ENCODE measurements at places on chromosomes 12 and 14.

DNA sequence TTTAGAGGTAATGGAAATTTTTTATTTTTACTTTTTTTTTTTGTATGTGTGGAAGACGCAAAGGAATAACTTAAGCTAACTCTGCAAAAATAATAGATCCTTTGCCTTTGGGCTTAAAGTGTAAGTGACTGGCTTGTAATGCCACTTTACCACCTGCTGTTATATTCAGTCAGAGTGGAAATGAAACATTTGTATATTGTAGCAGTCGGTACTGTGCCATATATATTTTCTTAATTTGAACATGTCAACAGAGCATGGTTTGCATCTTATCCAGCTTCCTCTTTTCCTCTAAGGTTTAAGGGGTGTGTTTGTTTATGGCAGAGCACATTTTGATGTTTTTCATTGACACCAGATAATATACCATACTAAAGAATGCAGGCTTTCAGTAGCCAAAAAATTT is 176.6 kb downstream of the TRHDE start:
- DNase-seq = no peak

DNA sequence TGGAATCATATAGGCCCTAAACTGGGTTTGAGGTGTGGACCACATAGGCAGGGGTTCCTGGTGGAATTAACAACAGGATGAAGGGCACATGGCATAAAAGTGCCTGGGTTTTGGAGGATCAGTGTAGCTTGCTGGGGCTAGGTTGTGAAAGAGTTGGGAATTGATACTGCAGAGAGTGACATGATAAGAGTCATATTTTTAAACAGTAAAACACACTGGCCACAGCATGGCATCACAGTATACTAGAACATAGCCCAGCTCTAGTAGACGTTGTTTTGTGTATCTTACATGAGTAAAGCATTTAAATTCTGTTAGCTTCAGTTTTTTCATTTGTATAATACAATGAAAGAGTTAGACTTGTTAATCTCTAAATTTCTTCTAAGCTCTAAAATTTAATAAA is 102.0 kb downstream of the POLR3B start:
- DNase-seq = no peak

- DNase-seq = no peak
Observed at GRCh38 chr12:9115731-9116559, at the start of gene A2M. Gene A2M (minus strand): TSS chr12:9115919. CDS start chr12:9115849, 70 bp downstream.

GRCh38 chr12:4137441-4137840 is 136.1 kb upstream of the CCND2 start:
- no peak for DNase-seq

DNA sequence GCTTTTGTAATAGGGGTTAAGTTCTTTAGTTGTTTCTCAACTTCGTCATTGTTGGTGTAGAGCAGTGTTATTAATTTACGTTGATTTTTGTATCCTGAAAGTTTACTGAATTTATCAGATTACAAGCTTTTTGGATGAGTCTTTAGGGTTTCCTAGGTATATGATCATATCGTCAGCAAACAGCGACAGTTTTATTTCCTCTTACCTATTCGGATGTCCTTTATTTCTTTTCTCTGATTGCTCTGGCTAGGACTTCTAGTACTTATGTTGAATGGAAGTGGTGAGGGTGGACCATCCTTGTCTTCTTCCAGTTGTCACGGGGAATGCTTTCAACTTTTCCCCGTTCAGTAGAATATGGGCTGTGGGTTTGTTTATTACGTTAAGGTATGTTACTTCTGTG is 37.8 kb downstream of the AEBP2 start:
- DNase-seq = no peak

DNA sequence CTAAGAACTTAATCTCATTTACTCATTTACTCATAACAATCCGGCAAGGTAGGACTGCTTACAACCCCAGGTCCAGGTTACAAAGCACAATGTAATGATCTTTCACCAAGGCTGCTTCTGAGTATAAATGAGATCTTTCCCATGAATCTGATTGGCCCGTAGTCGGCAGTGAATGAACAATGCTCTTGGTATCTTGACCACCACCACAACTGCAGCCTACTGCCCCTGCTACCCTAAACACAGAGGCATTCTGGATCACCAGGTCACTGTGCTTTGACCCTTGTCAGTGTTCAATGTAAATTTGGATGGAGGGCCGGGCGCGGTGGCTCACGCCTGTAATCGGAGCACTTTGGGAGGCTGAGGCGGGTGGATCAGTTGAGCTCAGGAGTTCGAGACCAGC is 15.9 kb downstream of the FAM181A start:
- DNase-seq = no peak

- DNase-seq = no peak
Observed at GRCh38 chr14:74949859-74950573, 5.4 kb downstream of the PGF start.

DNA sequence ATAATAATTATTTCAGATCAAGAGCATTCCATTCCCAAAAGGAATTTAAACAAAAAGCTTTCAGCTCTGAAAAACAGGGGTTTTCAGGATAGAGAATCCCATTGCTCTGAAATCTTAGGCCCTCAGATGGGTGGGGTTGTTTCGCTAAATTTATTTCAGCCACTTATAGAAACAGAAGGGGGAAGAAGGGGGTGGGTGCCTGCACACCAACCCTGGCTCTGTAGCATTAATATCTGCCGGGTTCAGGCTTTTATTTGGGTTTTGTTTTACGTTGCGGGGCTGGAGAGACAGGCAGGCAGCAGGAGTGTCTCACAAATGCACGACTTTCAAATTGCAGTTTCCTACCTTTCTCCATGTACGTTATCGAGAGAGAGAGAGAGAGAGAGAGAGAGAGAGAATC is 12.5 kb upstream of the ZFP36L1 start:
- DNase-seq = no peak

DNA sequence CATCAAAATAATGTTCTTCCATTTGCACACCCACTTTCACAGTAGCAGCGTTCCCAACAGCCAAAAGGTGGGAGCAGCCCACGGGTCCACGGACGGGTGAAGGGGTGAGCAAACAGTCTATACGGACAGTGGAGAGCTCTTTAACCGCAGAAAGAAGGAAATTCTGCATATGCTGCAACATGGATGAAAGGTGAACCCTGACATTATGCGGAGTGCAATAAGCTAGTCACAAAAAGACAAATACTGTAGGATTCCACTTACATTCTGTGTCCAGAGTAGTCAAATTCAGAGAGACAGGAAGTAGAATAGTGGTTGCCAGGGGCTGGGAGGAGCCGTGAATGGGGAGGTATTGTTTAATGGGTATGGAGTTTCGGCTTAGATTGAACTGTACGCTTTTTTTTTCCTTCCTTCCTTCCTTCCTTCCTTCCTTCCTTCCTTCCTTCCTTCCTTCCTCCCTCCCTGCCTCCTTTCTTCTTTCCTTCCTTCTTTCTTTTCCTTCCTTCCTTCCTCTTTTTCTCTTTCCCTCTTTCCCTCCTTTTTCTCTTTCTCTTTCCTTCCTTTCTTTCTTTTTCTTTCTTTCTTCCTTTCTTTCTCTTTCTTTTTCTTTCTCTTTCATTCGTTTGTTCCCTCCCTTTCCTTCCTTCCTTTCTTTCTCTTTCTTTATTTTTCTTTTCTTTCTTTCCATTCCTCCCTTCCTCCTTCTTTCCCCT is 15.8 kb upstream of the ANKRD9 start:
- peak; percentile 81 for DNase-seq

DNA sequence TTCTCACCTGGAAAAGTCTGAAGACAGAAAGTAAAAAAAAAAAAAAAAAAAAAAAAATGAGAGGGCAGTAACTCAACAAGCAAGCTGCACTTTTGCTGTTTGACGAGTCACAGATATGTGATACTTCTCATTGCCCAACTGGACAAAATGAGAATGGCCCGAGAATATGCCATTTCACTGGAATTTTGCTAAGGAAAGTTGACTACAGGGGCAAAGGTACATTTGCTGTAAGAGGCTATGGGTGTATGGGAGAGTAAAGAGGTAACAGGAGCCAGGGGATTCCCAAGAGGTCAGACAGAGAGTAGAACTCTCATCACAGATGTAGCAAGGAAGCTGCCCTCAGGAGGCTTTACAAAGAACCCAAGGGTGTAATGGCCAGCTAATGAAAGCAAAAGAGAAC is 22.9 kb downstream of the KIF21A start:
- DNase-seq = no peak

DNA sequence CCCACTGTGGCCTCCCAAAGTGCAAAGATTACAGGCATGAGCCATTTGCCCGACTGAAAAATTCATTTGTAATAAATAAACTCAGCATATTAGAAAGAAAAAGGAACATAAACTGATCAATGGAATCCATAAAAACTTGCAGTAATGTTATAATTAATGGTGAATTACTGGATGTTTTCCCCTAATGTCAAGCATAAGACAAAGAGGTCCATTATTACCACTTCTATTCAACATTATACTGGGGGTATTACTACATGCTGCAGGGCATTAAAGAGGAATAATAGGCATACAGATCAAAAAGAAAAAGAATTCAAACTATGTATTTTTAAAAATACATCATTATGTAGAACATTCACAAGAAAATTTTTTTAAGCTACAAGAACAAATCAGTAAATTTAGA is 926.8 kb downstream of the LRFN5 start:
- DNase-seq = no peak

- no peak for DNase-seq
Observed at GRCh38 chr14:58979325-58979724, 209.1 kb upstream of the DAAM1 start.

DNA sequence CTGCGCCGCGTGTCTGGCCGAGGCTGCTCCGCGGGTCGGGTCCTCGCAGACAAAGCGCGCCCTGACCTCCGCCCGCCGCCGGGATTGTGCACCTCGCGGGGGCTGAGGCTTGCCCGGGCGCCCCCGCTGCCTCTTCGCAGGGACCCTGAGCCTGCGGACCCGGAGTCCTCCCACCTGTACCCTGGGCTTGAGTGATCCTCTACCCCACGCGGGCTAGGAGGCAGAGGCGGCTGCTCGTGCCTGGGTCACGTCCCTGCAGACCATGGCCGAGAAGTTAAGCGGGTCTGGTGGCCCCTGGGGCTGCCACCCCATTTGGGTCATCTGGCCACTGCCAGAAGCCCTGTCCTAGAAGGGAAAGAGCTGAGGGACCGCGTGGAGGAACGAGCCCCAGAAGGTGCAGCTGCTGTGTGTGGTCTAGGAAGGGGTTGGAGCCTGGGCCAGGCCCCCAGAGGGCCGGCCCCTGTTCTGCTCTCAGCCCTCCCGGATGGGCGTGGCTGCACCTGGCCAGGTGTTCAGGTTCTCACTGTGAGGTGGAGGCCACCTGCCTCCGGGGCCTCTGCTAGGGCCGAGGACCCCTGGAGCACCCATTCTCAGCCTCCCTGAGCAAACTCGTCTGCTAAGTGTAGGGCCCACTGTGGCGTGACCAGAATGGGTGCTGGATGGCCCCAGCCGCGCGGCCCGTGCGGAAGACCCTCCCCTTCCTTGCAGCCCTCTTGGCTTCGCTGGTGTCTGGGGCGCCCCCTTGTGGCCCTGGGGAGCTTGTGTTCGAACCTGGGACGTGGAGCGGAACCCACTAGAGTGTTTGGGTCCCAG is 49.6 kb downstream of the LRCOL1 start:
- DNase-seq = peak; percentile 81

DNA sequence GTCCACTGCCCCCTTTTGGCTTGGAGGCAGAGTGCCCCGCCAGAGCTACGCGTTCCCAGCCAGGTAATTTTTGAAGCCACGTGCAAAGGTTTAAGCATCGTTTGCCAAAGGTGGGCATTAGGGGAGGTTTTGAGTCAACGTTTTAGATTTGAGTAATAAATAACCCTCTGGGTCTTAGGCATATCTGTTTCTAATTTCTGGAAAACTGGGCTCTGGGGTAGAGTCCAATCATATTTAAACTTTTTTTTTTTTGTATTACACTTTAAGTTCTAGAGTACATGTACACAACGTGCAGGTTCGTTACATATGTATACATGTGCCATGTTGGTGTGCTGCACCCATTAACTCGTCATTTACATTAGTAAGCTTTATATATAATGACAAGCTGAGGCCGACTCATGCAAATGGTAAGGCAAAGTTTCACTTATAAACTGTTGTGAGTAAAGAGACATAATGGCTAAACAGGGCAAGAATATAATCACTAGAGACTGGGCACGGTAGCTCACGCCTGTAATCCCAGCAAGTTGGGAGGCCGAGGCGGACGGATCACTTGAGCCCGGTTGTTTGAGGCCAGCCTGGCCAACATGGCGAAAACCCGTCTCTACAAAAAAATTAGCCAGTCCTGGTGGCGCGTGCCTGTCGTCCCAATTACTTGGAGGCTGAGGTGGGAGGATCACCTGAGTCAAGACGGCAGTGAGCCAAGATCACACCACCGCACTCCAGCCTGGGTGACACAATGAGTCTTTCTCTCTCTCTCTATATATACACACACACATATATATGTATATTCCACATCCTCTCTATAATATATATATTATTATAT is 491 bp upstream of the NR2C1 start:
- no peak for DNase-seq

GRCh38 chr12:25590011-25590721 is 37.1 kb upstream of the LMNTD1 start:
- DNase-seq = no peak

- DNase-seq = no peak
Observed at GRCh38 chr12:52235822-52236361, 2.8 kb downstream of the KRT7 start.

- no peak for DNase-seq
Observed at GRCh38 chr14:105456736-105457617, 17.6 kb upstream of the CRIP2 start.

DNA sequence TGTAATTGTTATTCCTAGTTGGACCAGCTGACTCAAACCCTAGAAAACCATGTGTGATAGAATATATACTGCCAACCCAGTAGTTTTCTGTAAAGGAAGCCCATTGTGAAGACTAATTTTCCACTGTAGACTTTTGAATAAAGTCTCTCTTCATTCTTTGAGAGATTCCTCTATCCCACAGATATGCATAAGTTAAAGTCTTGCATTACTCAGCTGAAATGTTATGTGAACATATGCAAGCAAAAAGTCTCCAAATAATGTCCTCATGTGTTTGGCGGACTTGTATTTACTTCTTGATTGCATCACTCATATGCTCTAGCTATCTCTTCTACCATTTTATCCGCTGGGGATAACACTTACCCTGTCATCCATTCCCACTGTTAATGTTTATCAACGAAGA is 35.1 kb upstream of the OTOGL start:
- DNase-seq = no peak

GRCh38 chr14:39680777-39681176 is 248.5 kb upstream of the FBXO33 start:
- DNase-seq = no peak

GRCh38 chr14:61564618-61565091 is 130.7 kb upstream of the HIF1A start:
- DNase-seq = no peak

Measured in natural killer cell (primary cell).